ENCODE measurements at places on chromosomes 16 and 17.

- DNase-seq: no peak
These were observed 2.0 kb upstream of the CD300H start for GRCh38 chr17:74569020-74570003.

- no peak for DNase-seq
These were observed 30.4 kb upstream of the DHX8 start for GRCh38 chr17:43453331-43453812.

GRCh38 chr17:49471089-49471683, 23.9 kb upstream of the NGFR start:
- DNase-seq: peak; percentile 31

- DNase-seq: no peak
These were observed 10.0 kb downstream of the SLC22A31 start for GRCh38 chr16:89190150-89190958.

DNA sequence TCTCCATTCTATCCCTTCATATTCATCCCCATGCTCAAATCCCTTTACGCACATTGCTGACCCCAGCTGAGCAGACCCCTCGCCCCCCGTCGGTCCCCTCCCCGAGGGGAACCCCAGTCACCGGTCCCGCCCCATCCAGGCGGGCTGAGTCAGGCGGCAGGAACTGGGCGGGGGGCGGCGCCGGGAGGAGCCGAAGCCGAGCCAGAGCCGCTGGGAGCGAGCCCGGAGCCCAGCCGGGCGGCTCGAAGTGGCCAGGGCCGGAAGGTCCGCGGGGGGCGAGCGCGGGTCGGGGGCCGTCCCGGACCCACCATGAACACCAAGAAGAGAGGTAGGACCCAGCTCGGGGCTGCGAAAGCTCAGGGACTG, 8.6 kb downstream of the RIPOR1 start:
- DNase-seq: no peak

DNA sequence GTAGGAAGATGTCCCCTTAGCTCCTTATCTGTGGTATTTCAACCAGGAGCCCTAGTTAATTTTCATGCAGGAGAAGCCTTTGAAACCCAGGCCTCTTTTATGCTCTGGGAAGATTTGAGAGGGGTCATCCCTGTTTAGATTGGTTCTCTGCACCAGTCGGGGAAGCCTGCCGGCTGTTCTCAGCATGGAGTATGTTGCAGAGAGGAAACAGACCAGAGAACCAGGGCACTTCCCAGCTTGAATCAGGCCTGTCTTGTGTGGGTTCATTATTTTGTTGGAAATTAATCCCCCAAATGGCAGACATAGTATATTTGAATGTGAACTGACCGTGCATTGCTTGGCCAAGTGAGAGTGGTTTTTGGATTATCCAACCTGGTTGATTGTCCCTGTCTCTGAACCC, 1082.1 kb upstream of the RBFOX1 start:
- no peak for DNase-seq

- DNase-seq: no peak
These were observed 1.0 kb upstream of the CA7 start for GRCh38 chr16:66843191-66843590.

GRCh38 chr17:75695830-75696271, 25.4 kb upstream of the ITGB4 start:
- no peak for DNase-seq

DNA sequence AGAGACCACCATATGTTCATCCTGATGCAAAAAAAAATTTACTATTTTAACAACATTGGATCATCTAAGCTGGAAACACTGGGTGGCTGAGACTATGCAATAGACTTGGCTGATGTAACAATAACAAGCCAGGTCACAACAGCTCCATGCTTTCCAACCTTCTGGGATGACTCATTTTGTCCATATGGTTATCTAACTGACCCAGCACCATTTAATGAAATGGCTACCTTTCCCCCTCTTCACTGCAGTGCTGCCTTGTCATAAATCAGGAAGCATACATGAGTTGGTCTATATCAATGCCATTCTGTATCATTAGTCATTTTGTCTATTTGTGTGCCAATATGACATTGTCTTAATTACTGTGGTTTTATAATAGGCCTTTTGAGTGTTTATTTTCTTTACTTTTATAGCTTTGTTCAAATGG, 217.6 kb upstream of the KCNJ16 start:
- no peak for DNase-seq

DNA sequence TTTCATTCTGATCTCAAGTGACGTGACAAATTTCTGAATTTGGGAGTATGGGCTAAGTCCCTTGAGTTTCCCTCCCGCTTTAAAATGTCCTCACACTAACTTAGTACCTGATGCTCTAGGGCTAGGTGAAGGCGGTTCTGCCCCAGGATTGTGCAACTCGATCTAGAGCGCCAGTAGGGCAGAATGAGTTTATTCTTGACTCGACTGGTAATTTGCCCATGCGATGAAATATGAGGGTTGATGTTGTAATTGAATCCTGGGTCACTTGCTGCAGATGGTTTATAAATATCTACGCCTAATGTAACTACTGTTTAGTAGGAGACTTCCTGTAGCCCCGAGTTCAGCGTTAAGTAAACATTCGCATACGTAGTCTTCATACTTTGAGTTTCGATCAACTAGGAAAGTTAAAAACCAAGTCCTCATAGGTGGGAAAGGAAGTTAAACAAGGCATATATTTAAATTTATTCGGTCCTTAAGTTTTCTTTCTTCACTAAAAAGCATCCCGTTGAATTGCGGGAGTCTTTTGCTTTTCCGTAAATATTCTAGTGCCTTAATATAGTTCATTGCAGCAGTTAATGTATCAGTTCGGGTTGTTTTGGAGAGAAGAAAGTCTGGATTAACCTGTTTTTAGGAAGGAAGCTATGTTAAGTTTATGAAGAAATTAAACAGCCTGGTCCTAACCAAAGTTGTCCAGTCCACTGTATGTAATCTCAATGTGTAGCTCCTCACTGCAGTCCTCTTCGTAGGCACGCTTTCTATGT, 1.6 kb downstream of the CTCF start:
- DNase-seq: no peak

DNA sequence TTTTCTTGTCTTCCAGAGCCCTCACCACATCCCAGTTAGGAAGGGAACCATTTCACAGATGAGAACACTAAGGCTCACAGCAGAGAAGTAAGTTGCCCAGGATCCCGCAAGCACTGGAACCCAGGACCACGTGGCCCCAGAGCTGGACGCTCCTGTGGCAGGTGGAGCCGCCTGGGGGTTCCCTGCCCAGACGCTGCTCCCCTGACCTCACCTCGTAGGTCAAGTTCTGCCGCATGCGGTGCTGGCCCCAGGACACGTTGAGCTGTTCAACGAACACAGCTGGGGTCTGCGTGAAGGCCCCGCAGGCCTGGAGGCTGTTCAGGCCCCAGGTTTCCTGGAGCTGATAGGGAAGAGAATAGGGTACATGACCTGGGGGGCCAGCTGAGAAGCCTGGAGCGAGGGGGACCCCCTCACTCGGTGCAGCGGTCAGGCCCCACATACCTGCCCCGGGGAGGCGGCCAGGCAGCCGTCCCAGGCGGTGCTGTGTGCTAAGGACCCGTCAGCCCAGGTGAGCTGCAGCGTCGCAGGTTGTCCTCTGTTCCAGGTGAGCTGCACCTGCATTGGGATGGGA, 54.1 kb downstream of the RMI2 start:
- no peak for DNase-seq

- no peak for DNase-seq
These were observed 7.8 kb downstream of the CSF3 start for GRCh38 chr17:40022961-40023541.

DNA sequence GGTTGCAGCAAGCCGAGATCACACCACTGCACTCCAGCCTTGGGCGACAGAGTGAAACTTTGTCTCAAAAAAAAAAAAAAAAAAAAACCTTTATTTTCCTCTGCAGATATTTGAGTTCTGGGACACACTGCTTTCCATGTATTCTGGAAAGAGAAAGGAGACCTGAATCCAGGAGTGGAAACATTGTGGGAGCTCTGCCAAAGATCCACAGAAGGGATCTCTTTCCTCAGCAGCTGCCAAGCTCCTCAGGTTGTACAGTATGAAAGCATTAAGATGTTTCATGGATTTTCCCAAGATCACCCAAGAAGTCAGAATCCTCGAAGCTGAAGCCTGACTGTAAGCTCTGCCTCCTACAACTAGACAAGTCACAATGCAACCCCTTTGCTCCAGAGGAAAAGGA, 13.5 kb downstream of the NPRL3 start:
- no peak for DNase-seq

DNA sequence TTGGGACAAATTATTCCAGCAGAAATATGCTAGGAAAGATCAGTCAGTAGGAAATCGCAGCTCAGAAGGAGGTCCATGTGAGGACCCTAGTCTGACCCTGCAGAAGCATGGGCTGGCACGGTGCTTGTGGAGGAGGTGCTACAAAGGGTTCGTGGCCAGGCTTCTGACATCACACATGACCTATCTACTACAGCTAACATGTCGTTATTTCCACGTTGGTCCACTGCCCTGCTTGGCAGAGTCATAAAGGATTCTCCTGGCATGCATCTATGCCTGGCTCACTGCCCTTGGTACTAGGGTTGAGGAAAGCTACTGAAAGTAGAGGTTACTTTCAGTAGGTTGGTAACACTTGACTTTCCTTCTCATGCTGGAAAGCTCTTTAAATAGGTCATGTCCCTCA, 118.1 kb upstream of the SHISA6 start:
- no peak for DNase-seq

DNA sequence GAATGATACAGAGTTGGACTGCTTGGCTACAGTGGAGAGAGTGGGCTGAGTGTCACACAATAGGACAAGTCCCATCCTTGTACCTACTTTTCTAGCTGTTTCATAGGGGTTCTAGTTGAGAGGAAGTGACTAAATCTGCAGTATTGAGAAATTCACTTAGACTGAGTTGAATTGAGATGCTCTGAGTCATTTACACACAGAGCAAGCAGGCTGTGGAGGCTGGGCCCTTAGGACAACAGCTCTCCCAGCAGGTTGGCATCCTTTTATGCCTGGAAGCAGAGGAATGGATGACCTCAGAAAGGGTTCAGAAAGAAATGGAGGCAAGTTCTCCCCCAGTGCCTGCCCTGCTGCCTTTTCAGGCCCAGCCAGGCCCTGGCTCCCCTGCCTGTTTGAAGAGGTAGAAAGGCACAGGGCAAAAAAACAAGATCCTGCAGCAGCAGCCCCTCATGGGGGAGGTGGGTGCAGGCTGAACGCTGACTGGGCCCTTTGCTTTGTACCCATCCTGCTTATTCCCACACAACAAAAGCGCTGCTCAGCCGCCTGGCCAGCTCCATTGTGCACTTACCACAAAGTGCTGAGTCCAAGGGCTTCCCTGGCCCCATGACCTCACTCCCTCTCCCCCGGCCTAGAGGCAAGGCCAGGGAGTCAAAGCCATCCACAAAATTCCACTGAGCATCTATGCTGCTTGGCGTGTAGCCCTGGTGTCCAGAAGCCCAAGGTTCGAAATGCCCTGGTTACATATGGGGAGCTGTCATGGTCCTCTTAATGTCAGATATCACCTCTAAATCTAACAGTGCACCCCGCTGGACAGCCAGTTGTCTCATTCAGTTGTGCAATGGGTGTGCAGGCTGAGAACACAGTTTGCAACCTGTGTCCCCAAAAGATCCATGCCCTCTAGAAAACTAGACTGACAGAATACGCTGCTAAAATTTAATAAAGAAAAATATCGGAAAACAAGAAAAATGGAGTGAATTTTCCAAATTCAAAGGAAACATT, 5.4 kb upstream of the CRYBA1 start:
- DNase-seq: no peak

DNA sequence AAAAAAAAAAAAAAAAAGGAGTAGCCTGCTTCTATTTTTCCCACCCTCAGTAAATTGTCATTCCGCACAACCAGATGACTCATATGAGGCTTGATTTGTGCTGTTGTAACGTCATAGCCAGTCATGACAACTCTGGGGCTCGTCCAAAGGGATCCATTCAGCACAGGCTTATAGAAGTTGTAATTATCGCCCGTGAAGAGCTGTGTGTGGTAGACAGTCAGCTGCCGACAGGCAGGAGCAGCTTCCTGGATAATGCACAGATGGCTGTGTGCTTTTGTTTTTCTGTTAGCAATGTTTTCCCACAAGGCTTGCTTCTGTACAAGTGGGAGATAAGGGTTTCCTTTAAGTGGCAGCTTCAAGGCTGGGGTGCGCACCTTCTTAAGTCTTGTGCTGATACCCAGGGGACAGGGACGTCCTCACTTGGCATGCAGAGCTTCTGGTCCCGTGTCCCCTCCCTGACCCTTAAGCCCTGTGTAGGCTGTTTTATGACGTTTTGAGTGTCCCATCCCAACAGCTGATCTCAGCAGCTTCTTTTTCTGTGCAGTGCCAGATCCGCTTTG, 26.0 kb downstream of the SNX29 start:
- DNase-seq: no peak

GRCh38 chr17:73250851-73251640, 10.6 kb downstream of the CPSF4L start:
- no peak for DNase-seq

DNA sequence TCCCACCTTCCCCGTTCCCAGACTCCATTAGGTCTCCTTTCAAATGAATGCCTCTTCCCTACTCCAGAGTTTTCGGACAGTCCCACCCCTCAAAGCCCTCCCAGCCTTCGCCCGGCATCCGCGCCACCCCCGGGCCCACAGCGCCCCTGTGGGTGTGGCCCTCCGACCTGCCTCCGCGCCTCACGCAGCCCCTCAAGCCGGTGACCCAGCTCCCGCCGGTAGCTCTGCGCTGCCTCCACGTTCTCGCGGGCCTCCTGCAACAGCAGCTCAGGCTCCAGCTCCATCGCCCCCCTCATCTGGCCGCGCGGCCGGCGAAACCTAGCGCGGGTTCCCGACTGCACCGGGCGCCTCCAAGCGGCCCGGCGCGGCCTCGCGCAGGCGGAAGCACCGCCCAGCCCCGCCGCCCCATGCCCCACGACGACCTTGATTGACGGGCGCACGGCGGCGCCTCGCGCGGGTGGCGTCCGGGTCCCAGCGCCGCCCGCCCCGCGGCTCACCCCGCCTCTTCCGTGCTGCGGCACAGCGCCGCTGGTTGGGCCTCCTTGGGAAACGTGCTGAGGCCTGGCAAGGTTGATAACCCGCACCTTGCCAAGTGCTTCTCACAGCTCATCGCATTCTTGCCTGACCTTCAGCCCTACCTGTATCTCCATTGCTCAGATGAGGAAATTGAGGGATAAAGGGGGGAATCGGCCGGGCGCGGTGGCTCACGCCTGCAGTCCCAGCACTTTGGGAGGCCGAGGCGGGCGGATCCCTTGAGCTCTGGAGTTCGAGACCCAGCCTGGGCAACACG, at the start of gene CRLF3:
CRLF3 (minus strand) TSS at position 337 of the 790 bp plus-strand sequence; CDS start at position 296, 41 bp downstream.
- peak; percentile 60 for DNase-seq

GRCh38 chr17:9241774-9242496, 220.6 kb downstream of the NTN1 start:
- no peak for DNase-seq

GRCh38 chr17:82320956-82321927, 3.8 kb upstream of the CD7 start:
- no peak for DNase-seq

GRCh38 chr17:27341041-27341471, 47.1 kb downstream of the WSB1 start:
- DNase-seq: no peak

GRCh38 chr16:17643935-17644334, 173.2 kb upstream of the XYLT1 start:
- no peak for DNase-seq

- DNase-seq: no peak
These were observed 134.4 kb downstream of the SPACA3 start for GRCh38 chr17:33126086-33126485.

- peak; percentile 54 for DNase-seq
These were observed 28.5 kb downstream of the MXRA7 start for GRCh38 chr17:76682296-76682695.

- DNase-seq: no peak
These were observed 17.2 kb downstream of the TXNDC11 start for GRCh38 chr16:11725457-11725856.

All from tibial nerve (tissue), 4 donors.